ENCODE measurements at places on chromosomes 3 and 15.

DNA sequence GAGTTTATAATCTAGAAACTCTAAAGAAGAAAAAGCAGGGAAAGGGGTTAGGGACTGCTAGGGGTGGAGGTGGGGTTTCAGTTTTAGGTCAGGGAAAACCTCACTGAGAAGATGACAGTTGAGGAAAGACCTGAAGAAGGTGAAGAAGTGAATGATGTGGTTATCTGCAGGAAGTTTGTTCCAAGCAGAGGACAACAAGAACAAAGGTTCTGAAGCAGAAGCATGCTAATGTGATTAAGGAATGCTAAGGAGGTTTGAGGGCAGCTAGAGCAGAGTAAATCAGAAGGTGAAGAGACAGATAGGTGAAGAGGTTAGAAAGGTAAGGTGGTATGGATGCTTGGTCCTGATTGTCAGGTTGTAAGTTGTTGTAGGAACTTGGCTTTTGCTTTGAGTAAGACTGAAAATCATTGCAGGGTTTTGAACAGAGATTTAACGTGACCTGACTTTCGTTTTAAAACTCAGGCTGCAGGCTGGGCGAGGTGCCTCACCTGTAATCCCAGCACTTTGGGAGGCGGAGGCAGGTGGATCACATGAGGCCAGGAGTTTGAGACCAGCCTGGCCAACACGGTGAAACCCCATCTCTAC, 8.6 kb downstream of the OXSR1 start:
- DNase-seq, result no peak

GRCh38 chr3:73621388-73621787, 3.4 kb downstream of the PDZRN3 start:
- DNase-seq, result no peak

DNA sequence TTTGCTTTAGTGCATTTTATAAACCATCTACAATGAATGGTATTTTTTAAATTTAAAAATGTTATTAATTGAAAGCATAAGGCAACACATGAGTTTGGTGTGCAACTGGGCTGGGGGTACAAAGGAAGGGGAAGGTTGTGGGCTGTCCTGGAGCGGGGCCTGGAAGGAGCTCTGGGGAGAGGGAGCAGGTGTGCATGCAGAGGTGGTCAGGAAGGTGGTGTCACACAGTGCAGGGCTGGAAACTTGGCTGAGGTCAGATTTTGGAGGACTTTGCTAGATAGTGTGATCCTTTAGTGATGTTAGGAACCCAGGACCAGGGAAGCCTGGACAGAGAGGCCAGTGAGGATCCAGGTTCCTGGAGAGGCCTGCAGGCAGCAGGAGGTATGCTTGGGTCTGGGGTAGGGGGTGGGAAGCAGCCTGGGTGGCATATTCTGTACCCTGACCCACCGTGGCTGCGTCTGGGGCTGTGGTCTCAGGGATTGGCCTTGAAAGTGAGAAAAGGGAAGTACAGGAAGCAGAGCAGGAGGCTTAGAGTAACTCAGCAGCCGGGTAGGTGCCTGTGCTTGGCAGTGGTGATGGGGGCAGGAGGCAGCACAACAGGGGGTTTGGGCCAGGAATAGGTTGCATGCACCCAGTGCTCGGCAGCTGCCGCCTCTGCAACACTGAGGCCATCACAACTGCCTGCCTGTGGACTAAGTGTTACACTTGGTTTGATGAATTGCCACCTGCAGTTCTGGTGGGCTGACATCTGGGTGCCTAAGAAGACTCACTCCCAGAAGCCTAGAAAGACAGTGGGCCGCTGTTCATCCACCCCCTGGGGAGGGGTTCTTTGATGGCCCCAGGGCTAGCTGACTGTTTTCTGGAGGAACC, 33.0 kb downstream of the KY start:
- DNase-seq, result no peak

GRCh38 chr3:55661141-55661540, 174.0 kb upstream of the WNT5A start:
- DNase-seq, result no peak

GRCh38 chr15:51760805-51761204, 9.4 kb downstream of the TMOD2 start:
- no peak for DNase-seq

- DNase-seq, result no peak
Measured at GRCh38 chr3:2156244-2156847, 57.7 kb downstream of the CNTN4 start.

- no peak for DNase-seq
Measured at GRCh38 chr3:7789324-7789723, 712.3 kb upstream of the LMCD1 start.

GRCh38 chr15:39852250-39852649, 67.8 kb downstream of the GPR176 start:
- DNase-seq, result no peak

DNA sequence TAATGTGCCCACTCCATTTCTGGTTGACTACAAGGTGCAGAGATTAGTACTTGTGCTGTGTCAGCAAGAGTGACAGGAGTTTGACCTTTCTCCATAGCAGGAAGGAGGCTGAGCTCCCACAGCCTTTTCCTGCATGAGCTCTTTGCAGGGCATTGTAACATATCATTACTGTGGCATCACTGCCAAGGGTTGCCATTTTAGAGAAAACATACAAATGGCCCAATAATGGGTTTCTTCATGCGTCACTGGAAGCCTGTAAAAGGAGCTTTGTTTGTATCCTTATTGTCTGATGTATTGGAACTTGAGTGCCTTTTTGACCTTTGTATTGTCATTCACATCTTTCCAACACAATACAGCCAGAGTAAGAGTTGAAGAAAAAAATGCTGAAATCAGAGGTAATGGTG, 323.0 kb upstream of the CDIN1 start:
- no peak for DNase-seq

- DNase-seq, result no peak
Measured at GRCh38 chr3:184466413-184466960, 86.6 kb downstream of the CHRD start.
